Stimulated activated naive CD4-positive, alpha-beta T cell (primary cell): ENCODE measurements at places on chromosomes 11 and 22.

DNA sequence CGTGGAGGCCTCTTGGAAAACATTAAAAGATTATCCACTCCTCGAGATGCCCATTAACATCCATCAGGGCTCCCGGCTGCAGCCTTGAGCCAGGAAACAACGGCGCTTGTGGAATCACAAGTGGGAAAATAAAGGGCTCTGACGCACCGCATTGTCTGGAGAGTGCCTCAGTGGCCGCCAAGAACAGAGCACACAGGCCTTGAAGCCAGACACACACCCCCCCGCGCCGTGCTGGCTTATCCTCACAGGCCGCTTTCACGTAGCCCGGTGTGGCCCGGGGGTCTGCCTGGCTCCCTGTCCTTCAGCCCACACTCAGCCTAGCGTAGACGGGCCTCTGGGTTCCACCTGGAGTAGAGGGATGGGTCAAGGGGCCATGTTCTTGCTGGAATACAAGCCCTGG, 1020.5 kb downstream of the BRD1 start:
- DNase-seq: no peak

DNA sequence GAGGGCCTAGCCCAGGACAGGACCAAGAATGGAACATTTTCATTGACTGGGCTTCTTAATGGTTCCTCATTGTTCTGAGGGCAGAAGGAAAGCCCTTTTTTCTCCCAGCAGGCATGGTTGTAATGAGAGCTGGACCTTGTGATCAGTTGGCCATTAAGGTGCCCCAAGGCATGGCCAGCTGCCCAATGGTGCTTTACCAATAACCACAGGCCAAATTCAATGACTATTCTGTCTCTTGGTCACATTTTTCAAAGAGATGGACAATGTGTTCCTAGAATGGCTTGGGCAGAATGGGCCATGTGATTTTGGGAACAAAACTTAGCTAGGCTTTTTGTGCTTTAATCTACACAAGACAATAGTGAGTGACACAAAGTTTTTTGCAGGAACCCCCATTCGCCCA, 7.3 kb downstream of the NAV2 start:
- DNase-seq: no peak

DNA sequence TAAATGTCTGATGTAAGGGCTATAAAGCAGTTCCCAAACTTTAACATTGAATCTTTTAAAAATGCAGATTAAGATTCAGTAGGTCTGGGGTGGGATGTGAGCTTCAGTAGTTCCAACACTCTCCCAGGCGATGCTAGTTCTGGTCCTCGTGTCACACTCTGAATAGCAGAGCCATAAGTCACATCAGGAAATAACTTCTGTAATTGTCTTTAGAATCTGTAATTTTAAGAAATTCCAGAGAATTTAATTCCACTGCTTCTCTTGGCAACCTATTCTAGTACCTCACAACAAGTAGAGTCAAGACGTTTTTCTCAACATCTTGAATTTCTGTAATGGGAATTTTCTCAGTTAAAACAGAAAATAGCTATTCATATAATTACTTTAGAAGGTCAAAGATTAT, 223.1 kb downstream of the TMEM135 start:
- no peak for DNase-seq

DNA sequence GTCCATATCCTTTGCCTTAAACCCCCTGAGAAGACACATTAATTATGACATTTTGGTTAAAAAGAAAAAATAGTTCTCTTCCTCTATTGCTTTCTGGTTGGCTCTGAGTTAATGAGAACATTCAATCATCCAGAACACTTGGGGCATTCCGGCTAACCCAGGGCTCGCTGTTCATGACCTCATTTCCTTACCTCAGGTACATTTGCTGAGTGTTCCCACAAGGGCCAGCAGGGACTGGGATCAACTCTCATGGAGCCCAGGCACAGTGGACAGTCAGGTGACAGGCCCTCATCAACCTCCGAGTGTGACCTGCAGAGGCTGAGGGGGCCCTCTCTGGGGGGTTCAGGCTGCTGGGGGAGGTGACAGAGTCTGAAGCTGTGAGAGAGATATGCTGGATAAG, 98.9 kb downstream of the MYO18B start:
- DNase-seq: no peak

GRCh38 chr11:32172041-32172847, 81.4 kb downstream of the RCN1 start:
- DNase-seq: no peak

- no peak for DNase-seq
Observed at GRCh38 chr11:13061294-13061990, 52.3 kb downstream of the RASSF10 start.

DNA sequence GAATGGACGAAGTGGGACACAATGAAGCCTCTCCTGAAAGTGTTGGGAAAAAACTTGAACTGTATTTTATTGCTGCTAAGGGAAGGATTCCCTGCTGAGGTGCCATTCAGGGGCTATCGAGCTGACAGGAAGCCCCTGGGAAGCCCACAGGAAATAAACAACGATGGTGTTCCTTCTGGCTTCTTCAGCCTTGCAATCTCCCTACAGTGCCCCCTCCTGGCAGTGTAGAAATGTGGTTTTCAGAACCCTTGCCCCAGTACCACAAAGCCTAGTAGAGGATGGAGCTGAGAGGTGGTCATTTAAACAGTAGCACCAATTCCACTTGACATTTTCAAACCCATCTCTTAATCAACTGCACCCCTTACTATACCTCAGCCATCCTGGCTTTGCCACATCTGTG, 676.7 kb upstream of the ARHGAP42 start:
- no peak for DNase-seq
